ENCODE measurements at places on chromosomes 1 and 21.

DNA sequence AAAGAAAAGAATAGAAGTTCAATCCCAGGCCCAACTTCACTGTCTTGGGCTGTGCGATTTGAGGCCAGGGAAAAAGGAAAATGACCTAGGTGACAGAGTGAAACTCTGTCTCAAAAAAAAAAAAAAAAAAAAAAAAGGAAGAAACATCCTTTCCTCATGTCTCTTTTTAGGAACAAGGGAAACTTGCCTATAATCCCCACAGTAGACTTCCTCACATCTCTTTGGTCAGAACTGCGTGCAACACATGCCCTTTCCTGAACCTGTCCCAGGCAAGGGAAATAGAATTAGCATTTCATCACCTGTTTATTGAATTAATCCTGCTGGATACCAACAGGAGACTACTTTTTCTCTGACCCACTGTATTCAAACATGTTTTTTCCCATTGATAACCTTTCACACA, 2.3 kb downstream of the DCST1 start:
- no peak for DNase-seq

GRCh38 chr1:53274026-53274425, 35.7 kb upstream of the MAGOH start:
- DNase-seq, result no peak

- no peak for DNase-seq
Measured at GRCh38 chr1:47184822-47185677, 4.8 kb downstream of the PDZK1IP1 start.

GRCh38 chr1:48870596-48870995, 93.9 kb upstream of the BEND5 start:
- no peak for DNase-seq

DNA sequence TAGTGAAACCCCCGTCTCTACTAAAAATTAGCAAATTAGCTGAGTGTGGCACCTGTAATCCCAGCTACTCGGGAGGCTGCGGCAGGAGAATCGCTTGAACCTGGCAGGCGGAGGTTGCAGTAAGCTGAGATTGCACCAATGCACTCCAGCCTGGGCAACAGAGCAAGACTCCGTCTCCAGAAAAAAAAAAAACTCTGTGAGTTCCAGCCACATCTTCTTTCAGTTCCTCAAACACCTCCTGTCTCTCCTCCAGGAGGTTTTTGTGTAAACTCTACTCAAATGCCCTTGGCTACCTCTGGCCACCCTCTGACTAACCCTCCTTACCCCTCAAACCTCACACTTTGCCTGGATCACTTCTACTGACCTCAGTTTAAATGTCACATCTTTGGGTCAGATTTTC, 38.1 kb downstream of the RCSD1 start:
- no peak for DNase-seq

GRCh38 chr1:247390996-247391395, 25.0 kb upstream of the NLRP3 start:
- DNase-seq, result no peak

DNA sequence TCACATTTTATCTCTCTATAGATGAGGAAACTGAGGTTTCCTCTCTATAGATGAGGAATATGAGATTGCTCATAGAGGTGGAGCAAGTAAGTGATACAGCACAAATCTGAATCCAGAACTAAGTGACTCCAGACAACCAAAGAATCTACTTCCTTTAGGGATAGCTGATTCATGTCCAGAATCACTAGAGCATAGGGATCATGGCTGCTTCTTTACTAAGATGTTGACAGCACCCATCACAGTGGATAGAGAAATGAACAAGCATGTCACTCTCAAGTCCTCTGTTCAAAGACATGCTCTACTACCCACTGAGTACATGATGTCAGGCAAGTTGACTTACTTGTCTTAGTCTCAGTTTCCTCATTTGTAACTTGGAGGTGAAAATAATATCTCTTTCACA, 116.1 kb upstream of the SPATA6 start:
- no peak for DNase-seq

DNA sequence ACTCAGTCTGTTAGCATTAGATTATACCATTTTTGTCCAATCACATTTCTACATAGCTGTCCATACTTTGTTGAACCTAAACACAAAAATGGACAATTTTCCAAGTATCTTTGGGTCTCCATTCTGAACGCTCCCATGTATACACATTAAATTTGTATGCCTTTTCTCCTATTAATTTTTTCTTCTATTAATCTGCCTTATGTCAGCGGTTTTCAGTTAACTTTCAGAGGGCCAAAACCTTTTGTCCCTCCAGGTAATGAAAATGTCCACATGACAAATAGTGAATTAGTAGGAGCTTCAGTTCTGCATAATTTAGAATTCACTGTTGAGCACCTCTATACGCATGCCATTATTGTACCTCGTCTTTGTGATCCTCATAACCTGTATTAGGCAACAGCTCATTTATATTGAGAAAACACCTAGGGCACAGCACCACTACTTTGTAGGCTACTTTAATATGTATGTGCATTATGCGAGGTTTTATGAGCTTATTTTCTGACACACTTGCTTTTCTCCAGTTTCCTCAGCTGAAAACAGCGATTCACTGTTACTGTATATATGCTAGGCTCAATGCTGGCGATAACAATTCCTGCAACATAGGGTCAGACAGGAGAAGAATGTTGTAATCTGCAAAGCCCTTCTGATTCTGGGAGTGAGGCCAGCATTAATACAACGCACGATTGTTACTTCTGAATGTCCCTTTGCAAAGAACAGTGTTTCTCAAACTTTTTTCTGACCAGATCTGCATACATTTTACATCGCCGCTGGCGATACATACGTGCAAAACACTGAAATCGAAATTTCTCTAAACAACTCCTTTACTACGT, 1.1 kb upstream of the ABCD3 start:
- DNase-seq, result no peak

DNA sequence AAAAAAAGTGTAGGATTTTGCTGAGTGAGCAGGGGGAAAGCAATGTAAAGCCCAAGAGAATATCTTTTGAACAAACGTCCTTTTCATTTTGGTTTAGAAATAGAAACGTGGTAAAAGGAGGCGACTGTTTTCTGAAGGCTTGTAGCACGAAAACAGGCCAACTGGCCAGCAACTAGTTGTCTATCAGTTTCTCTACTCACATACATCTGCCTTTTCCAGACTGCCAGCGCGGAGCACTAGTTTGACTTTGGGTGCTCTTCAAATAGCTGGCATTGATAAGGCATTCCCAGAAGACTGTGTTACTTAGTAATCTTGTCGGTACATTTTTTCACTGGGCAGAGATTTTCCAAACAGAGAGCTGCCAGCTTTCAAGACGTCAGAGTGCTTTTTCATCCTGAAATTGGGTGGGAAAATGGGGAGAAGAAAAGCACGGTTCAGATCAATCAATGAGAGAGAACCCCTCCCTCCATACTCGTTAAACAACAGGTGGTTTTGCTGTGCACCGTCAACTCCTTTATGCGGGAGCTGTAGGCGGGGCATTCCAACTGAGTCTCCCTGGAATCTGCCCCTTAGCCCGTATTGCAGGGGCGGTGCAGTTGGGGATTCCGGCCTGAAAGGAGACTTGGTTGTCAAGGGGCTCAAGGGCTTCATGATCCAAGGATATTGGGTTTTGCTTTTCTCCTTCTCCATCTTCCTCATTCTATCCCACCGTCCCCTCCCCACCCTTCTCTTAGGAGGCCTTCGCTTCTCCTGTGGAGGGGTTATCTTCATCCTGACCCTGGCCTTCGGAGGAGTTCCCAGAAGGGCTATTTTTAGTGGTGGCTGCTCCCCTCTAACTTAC, 884 bp upstream of the LRRC8C start:
- DNase-seq, result no peak

DNA sequence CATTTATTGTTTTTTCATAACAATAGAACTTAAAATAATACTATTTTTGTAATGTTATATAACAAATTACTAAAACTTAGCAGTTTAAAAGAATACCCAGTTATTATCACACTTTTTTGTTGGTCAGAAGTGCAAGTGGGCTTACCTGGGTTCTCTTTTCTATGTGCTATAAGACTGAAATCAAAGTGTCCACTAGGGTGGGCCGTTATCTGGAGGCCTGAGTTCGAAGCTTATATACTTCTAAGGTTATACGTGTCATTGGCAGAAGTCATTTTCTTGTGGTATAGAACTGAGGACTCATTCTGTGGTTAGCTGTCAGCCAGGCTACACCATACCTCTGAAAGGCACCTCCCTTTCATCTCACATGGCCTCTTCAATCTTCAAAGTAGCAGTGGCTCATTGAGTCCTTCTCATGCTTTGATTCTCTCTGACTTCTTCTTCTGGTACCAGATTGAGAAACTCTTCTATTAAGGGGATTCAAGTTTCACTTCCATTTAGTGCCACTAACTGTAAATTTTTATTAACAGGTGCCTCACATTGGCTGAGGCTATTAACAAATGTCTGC, 414.3 kb downstream of the AMY1C start:
- DNase-seq, result no peak
